ENCODE measurements at places on chromosomes 2 and 18.

DNA sequence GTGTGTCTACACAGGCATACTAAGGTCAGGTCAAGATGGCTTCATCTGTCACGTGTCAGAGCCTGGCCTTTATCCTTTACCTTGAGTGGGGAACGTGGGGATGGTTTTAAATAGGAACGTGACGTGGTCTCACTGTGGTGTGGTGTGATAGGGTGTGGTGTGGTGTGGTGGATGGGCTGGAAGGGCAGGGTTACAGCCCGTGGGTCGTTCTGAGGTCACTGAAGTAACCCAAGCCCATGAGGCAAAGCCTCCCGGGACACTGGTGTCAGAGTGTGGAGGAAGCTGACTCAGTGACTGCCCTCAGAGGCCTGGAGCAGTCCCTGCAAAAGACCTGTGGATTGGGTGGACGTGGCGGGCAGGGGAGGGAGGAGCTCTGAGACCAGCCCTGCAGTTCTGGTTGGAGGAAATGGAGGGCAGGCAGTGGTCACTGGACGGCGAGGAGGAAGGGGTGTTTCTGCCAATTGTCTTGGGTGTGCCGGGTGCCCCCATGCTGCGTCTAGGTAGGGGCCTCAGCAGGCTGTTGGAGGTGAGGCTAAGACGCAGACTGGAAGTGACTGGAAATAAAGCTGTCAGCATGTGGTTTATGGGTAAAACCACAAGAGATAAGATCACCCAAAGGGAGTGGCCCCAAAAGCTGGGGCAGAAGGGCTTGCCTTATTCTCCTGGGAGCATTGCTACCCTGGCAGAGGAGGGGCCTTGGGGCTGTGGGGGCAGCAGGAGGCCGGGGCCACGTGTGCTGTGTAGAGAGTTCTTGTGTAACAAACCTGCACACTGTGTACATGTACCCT, 84.8 kb downstream of the SH3RF3 start:
- no peak for DNase-seq

DNA sequence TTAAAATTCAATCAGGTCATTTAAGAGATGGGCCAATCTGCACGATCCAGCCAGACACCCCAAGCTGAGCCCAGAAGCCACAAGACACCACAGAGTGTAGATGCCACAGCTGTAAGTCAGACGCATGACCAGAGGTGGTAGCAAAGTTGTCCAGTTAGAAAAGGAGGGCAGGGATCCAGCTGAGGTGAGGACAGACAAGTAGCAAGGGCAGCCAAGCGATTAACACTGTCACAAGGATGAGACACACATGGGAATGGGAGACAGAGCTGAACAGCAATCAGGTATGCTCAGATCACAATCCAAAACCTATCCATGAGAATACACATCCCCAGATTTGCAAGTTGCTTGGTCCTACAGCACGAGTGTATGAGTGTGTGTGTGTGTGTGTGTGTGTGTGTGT, 143.4 kb upstream of the STK17B start:
- no peak for DNase-seq

- DNase-seq, result no peak
Measured at GRCh38 chr2:70214365-70214764, 23.5 kb upstream of the C2orf42 start.

DNA sequence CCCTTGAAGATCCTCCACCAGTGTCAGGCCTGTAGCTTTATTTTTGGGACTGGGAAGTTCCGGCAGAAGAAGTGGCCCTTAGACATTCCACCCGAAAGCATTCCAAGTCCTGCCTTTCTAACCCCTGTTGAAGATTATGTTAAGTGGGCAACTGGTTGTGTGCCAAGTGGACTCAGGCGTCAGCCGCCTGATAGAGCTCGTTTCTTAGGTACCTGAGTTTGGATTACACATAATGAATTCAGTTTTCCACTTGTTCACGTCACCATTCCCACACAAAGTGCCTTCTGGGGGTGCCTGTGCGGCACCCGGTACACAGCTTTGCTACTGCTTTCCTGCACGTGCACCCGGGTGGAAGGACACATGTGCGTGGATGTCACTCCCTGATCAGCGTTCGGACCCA, 156.5 kb downstream of the PTGR3 start:
- DNase-seq, result no peak

GRCh38 chr2:33142810-33143209, 196.1 kb downstream of the LTBP1 start:
- no peak for DNase-seq

- no peak for DNase-seq
Measured at GRCh38 chr2:29530281-29530680, 391.1 kb downstream of the ALK start.

GRCh38 chr18:76405681-76406356, 89.2 kb downstream of the ZNF516 start:
- DNase-seq, result no peak

DNA sequence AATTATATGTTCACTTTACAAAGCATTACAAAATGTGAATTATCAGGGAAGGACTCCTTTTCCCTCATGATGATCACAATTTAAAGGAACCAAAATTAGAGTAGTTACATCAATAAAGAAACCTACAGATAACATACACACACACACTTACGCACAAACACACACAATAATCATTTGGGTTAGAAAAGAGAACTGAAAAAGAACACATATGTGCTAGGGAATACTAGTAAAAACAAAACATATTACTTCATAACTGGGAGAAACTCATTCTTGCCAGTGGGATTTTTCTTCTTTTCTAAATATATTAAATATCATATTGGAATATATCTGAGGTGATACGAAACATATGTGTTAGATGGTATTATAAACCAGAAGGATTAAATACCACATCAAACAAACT, 42.3 kb downstream of the FIGN start:
- no peak for DNase-seq

DNA sequence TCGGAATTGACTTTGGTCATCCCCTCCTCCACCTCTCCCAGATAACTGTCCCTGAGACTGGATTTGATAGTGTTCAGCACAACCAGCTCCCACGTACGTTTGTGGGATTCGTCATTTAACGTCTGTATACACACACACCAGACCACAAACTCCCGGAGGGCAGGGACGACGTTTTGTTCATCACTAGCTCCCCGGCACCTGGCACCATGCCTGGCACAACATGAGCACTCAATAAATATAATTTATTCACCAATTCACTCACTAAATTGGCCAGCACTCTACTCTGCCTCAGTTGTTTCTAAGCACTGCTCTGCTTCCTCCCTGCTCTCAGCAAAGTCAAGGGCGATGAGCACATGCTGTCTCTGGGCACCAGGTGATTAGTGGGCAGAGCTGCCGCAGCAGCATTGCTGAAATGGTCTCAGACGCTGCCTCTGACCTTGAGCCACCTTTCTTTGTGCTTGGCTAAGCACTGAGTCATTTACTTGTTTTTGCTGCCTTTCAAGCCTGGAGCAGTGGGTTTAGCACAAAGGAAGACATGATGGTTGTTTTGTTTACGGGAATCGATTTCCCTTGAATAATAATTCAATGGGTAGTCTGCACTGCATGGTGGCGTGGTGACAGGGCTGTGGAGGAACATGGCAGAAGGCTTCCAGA, 19.3 kb upstream of the LOXHD1 start:
- DNase-seq, result peak; percentile 77

- DNase-seq, result no peak
Measured at GRCh38 chr18:34772887-34773286, 62.8 kb downstream of the DTNA start.

GRCh38 chr2:238636269-238637073, 209.7 kb downstream of the ASB1 start:
- no peak for DNase-seq

GRCh38 chr18:67518566-67518965, 2.0 kb upstream of the DSEL start:
- no peak for DNase-seq

GRCh38 chr2:70516596-70516995, 37.0 kb downstream of the TGFA start:
- DNase-seq, result no peak

GRCh38 chr18:55627007-55627406, 39.0 kb upstream of the TCF4 start:
- no peak for DNase-seq

- no peak for DNase-seq
Measured at GRCh38 chr2:100721693-100722092, 98.2 kb upstream of the NPAS2 start.

DNA sequence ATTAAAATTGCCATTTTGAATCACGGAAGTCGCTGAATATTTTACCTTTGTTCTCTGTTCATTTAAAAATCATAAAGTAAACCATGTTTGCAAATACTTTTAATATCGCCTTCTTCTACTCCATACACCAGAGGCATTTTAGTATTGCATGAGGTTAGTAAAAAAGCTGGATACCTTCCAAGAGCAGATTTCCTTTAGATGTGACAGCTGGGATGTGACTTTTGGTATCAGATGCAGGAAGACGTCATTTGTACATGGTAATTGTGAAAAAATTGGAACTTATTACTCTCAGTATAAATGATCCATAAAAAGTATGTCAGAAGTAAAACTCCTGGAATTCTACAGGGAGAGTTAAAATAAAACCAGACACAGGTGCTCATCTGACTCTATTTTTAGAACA, 89.5 kb downstream of the SLC4A10 start:
- DNase-seq, result peak; percentile 4

- no peak for DNase-seq
Measured at GRCh38 chr2:177673602-177674595, 281.3 kb downstream of the AGPS start.

- no peak for DNase-seq
Measured at GRCh38 chr18:59742325-59743111, 45.3 kb upstream of the CCBE1 start.

DNA sequence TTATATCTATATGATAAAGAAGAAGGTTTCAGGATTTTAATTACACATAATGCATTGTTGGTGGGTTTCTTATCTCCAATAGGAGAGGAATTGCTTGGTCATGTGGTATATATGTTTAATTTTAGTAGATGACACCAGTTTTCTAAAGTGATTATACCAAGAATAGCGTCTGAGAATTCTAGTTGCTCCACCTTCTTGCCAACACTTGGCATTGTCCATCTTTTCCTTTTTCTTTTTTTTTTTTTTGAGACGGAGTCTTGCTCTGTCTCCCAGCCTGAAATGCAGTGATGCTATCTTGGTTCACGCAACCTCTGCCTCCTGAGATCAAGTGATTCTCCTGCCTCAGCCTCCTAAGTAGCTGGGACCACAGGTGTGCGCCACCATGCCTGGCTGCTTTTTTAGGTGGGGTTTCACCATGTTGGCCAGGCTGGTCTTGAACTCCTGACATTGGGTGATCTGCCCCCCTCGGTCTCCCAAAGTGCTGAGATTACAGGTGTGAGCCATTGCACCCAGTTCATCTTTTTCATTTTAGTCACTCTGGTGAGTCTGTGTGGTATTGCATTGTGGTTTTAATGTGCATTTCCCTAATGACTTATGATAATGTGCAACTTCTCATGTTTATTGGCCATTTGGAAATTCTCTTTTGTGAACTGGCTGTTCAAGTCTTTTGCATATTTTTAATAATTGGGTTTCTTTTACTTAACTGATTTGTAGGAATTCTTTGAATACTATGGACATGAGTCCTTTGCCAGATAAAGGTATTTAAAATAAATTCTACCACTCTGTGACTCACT, 37.3 kb upstream of the ZNF512 start:
- no peak for DNase-seq

DNA sequence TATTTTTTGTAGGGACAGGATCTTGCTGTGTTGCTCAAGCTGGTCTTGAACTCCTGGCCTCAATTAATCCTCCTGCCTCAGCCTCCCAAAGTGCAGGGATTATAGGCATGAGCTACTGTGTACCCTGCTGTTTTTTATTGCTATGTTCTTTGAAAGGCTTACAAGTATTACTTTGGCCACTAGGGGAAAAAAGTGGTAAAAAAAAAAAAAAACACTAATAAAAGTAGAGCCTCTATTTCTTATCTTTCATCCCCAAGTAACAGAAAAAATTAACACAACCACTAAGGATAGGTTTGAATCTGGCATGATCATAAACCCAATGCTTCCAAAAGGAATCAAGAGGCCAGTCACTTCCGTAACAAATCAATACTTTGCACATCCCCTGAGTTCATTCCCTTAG, 11.6 kb downstream of the NOL10 start:
- no peak for DNase-seq

GRCh38 chr2:100393362-100393761, 24.1 kb downstream of the CHST10 start:
- DNase-seq, result no peak

GRCh38 chr2:101725515-101726192, 28.1 kb downstream of the MAP4K4 start:
- no peak for DNase-seq

DNA sequence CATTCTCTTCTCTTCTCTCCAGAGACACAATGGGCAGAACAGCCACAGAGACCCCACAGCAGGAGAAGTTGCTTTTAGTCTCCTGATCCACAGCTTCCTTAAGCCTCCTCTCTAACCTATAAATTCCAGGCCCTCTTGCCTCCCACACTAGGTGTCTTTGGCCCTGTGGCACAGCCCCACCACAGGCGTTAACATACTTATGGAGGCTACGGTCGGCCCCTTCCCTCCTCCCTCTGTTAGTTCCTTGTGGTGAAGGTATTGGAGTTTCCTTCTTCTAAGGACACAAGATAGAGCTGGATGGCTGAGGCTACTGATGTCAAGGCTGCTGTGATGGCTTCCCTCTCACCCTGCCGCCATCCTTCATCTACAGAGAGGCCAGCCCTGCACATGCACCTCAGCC, 123.5 kb upstream of the ACAA2 start:
- no peak for DNase-seq

Measured in kidney (tissue), 22 donors.